B cell (primary cell): ENCODE measurements at places on chromosomes 2 and 18.

DNA sequence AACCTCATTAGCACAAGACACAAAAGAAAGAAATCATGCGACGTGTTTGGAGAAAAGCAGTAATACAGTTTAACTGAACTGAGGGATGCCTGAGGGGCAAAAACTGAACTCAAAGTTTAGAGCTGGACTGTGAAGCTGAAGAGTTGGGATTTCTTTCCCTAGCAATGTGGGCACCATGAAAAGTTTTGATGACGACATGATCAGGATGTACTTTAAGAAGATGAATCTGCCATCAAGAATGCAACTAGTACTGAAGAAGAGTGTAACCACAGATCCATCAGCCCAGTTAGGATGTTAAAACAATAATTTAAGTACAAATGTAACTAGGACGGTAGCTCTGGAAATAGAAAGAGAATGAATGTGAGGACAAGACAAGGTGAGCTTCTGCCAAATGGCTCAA, 196.2 kb downstream of the VWC2L start:
- DNase-seq, result no peak

GRCh38 chr2:197786010-197786877, 1.1 kb upstream of the BOLL start:
- DNase-seq, result peak; percentile 68

GRCh38 chr18:48392268-48392667, 16.9 kb downstream of the ZBTB7C start:
- no peak for DNase-seq

- DNase-seq, result no peak
Measured at GRCh38 chr18:33239298-33239697, 201.2 kb downstream of the CCDC178 start.

DNA sequence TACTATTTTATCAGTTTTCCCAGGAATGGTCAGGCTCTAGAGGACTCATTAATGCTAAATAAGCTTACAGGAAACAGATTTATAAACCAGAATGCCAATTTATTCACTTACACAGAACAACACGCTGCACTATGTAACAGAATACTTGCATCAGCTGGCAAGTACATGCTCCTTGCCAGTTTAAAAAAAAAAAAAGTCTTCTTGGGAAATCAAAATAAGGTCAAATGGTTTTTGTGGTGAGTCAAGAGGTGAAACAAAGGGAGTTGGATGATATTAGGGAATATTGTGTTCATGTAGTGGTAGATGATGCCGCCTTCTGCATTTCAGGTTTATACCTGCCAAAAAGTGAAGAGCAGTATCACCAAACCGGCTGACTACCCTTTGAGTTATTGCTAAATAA, 1322.1 kb upstream of the ZEB2 start:
- DNase-seq, result no peak

- DNase-seq, result no peak
Measured at GRCh38 chr18:61371111-61371510, 37.9 kb downstream of the CDH20 start.

DNA sequence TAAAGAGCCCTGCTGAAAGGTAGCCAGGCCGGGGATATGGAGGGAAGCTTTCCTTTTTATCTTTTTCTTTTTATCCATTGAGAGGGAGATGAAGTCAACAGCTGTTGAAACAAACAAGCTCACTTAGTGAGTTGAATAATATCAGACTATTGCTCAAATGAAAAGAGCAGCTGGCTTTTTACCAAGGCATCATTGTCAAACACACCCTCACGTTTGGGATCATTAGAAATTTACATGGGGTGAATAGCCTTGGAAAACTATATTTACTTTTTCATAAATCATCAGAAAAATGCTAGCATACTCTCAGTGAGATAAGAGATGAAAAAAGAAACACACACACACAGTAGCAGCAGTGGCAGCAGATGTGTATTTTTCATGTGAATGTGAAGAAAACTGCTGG, 71.5 kb upstream of the HNMT start:
- no peak for DNase-seq

DNA sequence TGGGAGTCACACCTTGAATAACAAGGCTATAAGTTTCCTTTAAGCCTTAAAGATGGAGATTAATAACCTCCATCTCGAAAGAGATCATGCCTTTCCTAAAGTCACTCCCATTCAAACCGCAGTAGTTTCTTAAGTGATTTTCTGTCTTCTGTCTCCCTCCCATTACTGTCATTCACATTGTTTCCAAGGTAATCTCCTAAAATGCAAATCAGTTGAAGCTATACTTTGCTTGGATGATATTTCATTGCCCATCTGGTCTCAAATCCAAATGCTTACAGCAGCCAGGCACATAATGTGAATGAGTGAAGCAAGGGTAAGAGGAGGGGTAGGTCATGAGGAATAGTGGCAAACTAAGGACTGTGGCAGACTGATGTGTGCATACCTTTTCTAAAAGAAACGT, 116.4 kb downstream of the CCDC141 start:
- no peak for DNase-seq

DNA sequence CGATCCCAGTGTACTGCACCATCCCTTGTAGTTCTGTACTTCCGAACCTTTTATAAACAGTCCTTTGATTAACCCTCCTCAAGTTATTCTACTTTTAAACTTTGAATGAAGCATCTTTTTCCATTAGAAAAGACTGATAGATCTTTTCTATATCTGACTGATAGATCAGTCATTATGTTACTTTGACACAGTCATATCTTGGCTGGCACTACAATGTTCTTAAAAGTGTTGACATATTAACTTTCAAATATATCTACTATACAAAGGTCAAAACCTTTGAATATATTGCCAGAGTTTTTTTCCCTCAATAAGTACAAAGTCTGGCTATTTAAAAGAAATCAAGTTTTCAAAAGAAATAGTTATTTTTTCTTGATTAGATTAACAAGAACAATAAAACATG, 35.4 kb upstream of the NABP1 start:
- no peak for DNase-seq

DNA sequence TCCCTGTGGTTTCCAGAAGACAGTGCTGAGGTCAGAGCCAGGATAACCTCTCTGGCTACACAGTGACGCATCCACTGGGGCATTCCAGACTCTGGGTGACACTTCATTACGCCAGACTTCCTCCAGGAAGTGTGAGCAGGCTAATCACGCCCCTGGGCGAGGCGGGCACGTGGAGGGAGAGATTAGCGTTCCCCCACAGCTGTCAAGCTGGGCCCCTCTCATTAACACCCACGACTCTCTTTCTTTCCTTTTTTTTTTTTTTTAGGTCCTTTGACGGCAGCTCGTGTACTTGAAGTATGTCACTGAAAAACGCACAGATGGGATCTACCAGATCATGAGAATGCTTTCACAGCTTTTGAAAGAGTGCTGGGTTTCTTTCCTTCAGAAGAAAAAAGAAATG, 274.6 kb downstream of the AFF3 start:
- no peak for DNase-seq

GRCh38 chr18:6661692-6662415, 67.7 kb upstream of the ARHGAP28 start:
- DNase-seq, result no peak

DNA sequence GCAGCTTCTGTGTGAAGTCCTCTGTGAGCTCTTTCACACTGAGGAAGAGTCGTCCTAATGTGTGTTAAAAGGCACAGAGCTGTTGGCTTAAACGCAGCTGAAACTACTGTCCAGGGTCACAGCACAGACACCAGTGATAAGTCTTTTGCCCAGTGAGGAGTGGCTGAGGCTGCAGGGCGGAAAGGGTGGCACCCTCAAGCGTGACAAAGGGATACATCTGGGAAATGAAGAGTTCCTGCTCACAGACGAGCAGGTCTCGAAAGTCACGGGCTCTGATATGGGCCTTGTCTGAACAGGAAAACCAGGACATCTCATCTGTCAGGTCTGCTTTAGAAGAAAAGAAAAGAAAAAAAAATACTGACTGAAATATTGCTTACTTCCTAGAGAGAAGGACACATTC, 36.5 kb downstream of the TGIF1 start:
- DNase-seq, result no peak

- no peak for DNase-seq
Measured at GRCh38 chr2:98503481-98504105, 58.9 kb downstream of the INPP4A start.

DNA sequence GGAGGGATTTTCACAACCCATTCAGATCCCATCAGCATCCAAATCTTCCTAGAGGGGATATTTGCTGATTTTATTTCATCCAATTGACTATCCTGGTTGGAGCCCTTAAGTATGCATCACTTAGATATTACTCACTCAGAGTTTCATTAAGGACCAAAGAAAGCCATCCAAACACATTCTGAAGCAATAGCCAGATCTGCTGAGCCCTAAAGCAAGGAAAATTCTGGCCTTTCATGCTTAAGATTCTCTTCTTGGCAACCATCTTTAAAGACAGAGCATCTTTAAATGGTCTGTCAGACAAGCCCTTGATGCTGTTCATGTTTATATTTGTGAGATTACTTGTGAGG, 40.9 kb upstream of the C1D start:
- DNase-seq, result no peak

GRCh38 chr2:151860613-151861146, 32.5 kb upstream of the ARL5A start:
- DNase-seq, result no peak

DNA sequence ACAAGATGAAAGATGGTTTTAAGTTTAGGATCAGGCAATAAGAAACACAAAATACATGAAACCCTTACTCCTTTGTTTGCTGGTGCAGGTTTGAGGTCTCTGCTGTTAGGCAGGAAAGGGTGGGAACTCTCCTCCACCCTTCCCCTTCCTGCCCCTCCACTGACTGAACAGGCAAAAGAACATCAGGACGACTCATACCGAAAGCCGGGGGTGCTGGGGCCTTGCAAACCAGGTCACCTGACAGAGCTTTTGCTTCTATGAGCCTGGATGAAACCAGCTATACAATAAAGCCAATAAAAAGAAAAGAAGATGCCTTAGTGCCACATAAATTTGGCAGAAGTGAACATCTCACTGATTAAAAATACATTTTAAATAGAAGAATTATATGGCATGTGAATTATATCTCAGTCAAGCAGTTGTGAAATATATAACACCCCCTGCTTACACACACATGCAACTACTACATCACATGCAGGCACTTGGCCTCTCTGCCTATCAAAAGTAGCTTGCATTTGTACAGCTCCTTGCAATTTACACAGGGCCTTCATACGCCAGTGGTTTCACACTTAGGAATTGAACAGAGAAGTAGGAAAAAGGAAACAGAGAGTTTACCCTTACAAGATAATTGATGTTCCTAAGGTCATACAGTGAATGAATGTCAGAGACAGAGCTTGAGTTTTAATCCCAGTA, 215.1 kb upstream of the TRIB2 start:
- peak; percentile 67 for DNase-seq

DNA sequence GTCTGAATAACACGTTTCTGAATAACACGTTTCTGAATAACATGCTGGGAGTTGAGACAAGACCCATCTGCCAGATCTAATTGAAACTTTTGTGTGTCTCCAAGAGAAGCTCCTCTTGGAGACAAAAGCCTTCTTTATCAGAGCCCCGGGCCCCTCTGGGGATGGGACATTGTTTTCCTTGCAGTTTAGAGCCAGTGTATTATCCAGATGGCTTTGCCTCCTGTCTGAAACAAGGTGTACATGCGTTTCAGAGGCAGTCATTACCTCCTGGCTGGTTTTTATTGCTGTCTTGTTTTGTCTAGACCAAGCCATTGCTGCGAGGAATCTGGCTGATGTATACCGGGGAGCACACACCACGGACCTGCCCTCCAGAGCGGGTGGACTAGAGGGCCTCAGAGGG, 7.8 kb downstream of the FOSL2 start:
- no peak for DNase-seq
